Panc1 (cell line): ENCODE measurements at places on chromosomes 4 and X. TPM values are rescaled to one million over a fixed set of nuclear protein-coding genes. Genes with fewer than 3 reads are reported as not detected.

Gene L1CAM
- total RNA-seq, result 819 TPM

Gene DCUN1D4
- total RNA-seq, result 64.6 TPM

GRCh38 chrX:149962859-149963757 is 24.8 kb upstream of the EOLA2 start:
- H3K36me3 ChIP-seq, result peaks cover 7% of the 10 kb centered on the region; the same call in 1 of the 2 replicates
- no peaks in the 10 kb centered on the region for H3K4me1 ChIP-seq
- no peaks in the 10 kb centered on the region for H3K27me3 ChIP-seq
- H3K4me3 ChIP-seq, result no peak overlapping the region

- H3K4me3 ChIP-seq, result no peak overlapping the region
- no peaks in the 10 kb centered on the region for H3K36me3 ChIP-seq
- DNase-seq, result no peak
- H3K27me3 ChIP-seq, result no peaks in the 10 kb centered on the region
- H3K27ac ChIP-seq, result no peak overlapping the region
Observed at GRCh38 chrX:40806513-40807220, 71.3 kb upstream of the MED14 start.

Gene INTS6L
- total RNA-seq, result 19.6 TPM

DNA sequence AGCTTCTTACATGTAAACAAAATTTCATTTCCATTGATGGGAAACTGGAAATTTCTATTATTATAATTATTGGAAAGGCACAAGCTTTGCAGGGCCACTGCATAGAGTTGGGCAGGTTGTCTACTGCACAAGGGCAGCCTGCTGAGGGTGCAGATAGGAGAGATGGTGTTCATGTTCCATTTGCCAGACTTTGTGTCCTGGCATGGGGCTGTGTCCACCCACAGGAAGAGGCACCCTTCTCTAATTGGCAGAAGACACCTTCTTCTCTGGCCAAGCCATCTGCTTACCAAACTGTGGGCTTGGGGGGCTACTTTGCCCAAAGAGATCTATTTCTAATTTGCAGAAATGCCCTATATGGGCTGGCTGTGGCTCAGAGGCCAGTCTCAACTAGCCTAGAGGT is 140.7 kb downstream of the GATB start:
- H3K27ac ChIP-seq, result no peak overlapping the region
- peaks cover 2% of the 10 kb centered on the region for H3K27me3 ChIP-seq
- no peak overlapping the region for H3K4me3 ChIP-seq

DNA sequence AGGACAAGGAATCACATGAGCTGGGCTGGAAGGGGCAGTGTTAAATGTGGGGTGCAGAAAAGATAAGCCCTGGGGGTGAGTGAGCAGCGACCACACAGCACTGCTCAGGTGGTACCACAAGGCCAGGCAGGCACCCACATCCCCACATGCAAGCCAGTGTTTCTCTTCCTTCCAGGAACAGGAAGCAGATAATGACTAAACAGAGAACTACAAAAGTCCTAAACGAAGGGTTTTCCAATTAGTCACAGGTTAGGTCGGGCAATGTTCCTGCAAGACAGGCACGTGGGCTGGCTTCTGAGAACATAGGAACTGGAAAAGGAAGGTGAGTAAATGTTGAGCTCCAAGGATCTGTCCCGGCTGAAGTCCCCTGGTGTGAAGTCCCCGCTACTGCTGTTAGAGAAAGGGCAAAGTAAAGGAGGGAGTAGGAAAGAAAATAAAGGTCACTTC is 19.5 kb downstream of the RELL1 start:
- DNase-seq, result peak; percentile 92
- H3K27ac ChIP-seq, result peak overlapping the region; percentile 75
- H3K27me3 ChIP-seq, result no peaks in the 10 kb centered on the region
- H3K4me1 ChIP-seq, result peaks cover 58% of the 10 kb centered on the region
- no peaks in the 10 kb centered on the region for H3K36me3 ChIP-seq

DNA sequence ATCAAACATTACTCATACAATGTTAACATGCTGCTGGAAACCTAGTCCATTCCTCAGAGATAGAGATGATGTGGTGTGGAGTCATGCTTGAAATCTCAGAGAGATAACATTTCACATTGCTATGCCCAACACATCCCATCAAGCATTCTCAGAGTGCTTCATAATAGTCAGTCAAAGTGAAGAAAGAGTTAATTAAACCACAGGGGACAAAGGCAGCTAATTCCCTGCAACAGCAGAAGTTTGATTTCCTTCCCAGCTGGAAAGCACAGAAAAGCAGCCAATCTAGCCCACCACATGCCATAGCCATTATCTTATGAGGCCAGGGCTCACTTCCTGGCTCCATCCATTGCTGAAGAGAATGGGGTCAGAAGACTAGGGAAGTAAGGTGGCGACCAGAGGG is 8.9 kb downstream of the KDR start:
- no peak overlapping the region for H3K27ac ChIP-seq
- no peaks in the 10 kb centered on the region for H3K36me3 ChIP-seq
- H3K27me3 ChIP-seq, result no peaks in the 10 kb centered on the region
- DNase-seq, result no peak
